ENCODE measurements at places on chromosomes 13 and 19.

- DNase-seq: peak; percentile 94
These were observed at the start of gene FARP1 for GRCh38 chr13:98142380-98143156. TSS of gene FARP1 (plus strand) at chr13:98143094. CDS start at chr13:98213243, 70,149 bp downstream.

DNA sequence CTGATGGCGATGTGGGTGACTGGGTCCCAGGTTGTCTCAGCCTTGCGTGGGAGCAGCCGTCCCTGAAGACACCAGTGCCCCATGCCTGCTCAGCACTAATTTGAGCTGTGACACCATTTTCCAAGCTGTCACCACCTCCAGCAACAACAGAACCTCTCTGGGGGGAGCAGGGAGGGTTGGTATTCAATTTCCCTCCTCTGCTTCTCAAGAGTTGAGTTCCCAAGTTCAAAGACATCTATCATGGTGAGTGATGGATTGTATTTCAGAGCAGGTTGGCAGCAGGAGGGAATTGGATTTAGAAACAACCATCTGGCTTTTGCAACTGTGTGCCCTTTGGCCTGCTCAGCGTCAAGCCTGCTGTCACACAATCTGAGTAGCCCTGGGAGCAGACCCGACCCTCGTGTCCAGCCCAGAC is 46.9 kb upstream of the UQCRFS1 start:
- no peak for DNase-seq

- no peak for DNase-seq
These were observed 857.4 kb downstream of the OLFM4 start for GRCh38 chr13:53885997-53886396.

- no peak for DNase-seq
These were observed 512.6 kb downstream of the KLF5 start for GRCh38 chr13:73571376-73571775.

DNA sequence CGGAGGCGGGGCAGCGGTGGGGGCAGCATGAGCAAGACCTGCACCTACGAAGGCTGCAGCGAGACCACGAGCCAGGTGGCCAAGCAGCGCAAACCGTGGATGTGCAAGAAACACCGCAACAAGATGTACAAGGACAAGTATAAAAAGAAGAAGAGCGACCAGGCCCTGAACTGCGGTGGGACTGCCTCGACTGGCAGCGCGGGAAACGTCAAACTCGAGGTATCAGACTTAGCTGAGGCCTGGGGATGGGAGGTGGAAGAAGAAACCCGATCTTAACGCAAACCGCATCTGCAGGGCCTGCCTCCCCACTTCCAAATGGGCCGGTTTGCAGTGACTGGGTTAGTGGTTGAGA is 693 bp downstream of the RFXAP start:
- DNase-seq: peak; percentile 61

All from neural progenitor cell (in vitro differentiated cells).